ENCODE measurements at places on chromosomes 16 and 17.

GRCh38 chr17:66670206-66670605 is 164.7 kb upstream of the CACNG5 start:
- no peak for DNase-seq

GRCh38 chr16:10817963-10818941 is at the start of gene TVP23A:
TSS of gene TVP23A (minus strand) at chr16:10818794. CDS start at chr16:10818493, 301 bp downstream.
- DNase-seq: no peak

- DNase-seq: no peak
Measured at GRCh38 chr16:54526916-54527315, 240.3 kb upstream of the IRX3 start.

- DNase-seq: no peak
Measured at GRCh38 chr17:8955021-8955959, 10.2 kb downstream of the PIK3R5 start.

DNA sequence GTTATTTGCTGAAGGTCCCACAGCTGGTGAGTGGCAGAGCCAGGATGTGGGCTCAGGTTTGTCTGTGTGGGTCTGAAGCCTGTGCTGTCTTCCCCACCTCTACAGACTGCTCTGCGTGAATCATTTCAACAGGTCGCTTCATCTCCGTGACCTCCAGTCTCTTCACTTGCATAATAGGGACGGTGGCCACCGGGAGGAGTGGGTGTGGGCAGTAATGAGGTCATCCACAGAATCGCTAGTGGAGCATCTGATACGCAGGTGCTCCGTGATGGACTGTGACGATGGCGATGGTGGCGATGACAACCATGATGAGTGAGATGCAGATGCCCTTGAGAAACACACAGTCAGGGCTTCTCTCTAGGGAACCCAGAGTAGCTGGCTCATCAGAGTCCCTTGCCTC is 120.2 kb downstream of the RAP1GAP2 start:
- no peak for DNase-seq

- DNase-seq: no peak
Measured at GRCh38 chr16:71931599-71931998, 36.3 kb downstream of the IST1 start.

DNA sequence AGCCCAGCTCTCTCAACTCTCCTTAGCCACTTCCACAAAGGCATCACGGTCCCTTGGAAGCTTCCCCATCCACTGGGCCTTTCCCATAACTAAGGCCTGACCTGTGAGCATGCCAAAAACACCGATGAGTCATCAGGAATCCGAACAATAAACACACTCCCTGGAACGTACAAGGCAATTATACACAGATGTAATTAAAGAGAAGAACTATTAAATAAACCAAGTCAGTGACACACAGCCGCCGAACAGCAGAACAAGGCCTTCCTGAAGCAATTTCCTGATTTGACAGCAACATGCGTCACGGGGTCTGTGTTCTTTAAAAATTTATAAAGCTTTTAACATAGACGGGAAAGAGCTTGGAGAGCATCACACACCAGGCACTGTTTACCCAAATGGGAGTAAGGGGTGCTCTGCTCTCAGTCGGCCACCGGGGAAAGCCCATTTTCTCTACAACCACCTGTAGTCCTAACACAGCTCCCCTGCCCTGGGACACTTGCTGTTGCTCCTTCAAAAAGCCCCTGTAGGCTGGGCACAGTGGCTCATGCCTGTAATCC is 29.4 kb downstream of the COG7 start:
- no peak for DNase-seq

GRCh38 chr17:31564883-31565301 is 173.4 kb downstream of the RAB11FIP4 start:
- DNase-seq: no peak

DNA sequence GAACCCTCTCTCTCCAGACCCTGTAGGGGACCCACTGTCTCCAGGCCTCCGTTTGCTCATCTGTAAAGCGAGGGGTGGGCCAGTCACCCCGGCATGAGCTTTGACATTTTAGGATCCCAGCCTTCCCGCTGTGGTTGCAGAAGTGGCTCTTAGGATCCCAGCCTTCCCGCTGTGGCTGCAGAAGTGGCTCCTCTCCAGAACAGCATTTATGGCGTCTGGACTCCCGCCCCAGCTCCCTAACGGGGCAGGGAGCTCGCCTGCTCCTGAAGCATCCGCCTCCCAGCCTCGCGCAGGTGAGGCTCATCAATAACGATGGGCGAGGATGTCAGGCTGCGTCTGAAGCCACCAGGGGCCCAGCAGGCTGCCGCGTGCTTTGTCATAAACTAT is 222.3 kb upstream of the TNRC6C start:
- DNase-seq: no peak

Data from stimulated activated CD4-positive, alpha-beta T cell treated with anti-CD3 and anti-CD28 coated beads, Interleukin-15, amount 100 ng/mL, for 1 hour (primary cell).